ENCODE measurements at places on chromosomes 1 and 21.

DNA sequence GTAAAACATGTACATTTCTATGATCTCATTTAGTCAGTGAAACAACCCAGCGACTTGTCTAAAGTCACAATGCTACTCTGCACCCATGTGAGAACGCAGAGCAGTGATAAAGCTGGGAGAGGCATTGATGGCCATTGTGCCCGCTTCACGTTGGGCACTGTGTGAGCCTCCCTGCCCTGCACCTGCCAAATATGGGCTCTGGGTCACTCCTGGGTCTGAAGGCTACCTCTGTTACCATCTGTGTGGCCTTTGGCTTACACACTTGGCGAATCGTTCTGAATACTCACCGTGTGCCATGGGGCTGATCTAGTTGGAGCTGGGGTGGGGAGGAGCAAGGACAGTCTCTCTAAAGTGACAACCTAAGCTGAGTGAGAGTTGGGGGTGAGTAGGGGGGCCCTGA lies 29.9 kb downstream of the PCSK9 start:
- DNase-seq: no peak

DNA sequence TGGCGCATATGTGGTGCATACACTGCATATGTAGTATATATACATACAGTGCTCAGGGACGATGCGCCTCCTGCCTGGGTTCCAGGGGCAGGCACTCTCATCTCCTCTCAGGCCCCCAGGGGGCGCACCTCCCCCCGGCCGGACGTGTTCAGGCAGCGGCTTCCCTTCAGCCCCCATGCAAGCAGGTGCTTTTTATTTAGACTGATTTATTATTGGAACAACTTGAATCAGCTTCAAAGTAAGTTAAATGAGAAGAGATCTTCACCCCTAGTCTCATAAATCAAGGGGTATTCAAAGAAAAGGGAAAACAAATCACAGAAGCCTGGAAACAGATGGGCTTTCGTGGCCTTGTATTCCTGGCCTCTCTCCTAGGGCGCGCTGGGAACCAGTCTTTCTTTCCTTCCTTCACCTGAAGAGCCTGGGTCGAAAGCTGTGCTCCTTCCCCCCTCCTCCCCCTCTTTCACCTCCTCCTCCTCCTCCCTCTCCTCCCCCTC lies 64.6 kb downstream of the UBIAD1 start:
- no peak for DNase-seq

DNA sequence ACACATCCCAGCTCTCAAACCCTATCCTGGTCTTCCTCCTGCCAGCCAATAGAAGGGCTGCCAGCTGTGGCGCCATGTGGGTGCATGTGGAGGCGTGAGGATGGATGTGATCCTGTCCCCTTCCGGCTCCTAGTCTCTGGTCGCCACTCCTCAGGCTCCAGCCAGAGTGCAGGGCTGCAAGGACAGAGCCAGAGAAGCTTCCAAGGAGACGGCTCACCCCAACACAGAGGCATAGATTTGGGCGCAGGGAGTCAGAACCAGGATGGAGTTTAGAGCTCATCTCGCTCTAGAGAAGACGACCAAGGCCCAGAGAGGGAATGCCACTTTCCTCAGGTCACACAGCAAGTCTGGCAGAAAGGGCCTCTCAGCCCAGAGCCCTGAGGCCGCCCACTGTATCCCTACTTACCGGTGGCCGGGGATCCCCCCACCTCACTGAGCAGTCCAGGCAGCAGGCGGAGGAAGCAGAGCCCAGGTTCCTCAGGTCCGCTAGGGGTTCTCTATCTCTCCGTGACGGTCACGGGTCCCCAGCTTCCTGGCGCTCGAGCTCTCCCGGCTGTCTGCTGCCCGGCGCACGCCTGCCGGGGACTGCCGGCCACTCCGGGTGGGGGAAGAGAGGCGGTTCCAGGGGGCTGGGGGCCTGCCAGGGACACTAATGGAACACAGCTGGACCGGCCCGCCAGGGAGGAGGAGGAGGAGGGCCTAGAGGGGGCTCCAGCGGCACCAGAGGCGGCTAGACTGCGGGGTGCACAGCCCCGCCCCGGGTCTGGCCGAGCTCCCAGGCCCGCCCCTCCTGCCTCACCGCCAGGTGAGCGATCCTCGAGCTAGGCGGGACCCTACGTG lies at the start of gene COL16A1:
COL16A1 (minus strand) TSS at position 587 of the 840 bp plus-strand sequence. CDS start 1,824 bp downstream, outside the sequence.
- no peak for DNase-seq

GRCh38 chr1:214604523-214604922 lies 1.5 kb downstream of the CENPF start:
- no peak for DNase-seq

GRCh38 chr1:21750841-21751240 lies 32.1 kb downstream of the USP48 start:
- DNase-seq: no peak

GRCh38 chr1:198892065-198892464 lies 253.2 kb downstream of the PTPRC start:
- DNase-seq: no peak

- no peak for DNase-seq
Observed at GRCh38 chr1:34050709-34051485, 114.1 kb downstream of the CSMD2 start.

DNA sequence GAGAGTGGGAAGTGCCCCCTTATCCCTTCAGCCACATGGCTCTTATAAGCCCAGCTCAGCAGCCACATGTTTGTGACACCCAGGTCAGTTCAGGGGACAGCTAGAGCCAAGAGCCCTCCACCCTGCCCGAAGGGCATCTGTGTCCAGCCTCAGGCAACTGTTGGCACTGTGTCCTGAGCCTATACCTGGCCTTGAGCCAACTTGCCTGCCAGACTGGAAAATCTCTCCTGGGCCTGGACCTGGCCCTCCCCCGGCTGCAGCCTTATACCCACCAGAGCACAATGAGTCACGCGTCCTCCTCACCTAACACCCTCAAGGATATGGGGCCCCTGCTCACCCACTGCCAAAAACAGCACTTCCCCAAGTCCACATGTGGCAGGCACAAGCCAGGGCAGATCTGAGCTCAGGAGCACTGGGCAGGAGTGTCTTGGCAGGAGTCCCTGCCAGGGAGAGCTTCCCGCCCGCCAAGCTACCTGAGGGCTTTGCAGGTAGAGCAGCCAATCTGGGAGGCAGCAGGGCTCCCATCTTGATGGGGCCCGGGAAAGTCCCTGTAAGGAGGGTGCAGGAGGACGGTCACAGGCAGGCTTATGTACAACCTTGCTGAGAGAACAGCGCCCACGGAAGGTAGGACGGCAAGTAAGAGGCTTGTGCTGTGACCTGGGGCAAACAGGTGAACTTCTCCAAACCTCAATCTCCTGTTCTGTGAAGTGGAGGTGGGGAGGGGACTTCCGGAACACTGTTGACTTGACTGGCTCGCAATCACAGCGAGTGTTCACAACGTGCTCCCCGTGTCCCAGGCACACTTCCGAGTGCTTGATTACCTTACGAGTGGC lies 19.8 kb upstream of the HSPG2 start:
- no peak for DNase-seq

GRCh38 chr1:115874904-115875303 lies 34.0 kb upstream of the NHLH2 start:
- DNase-seq: peak; percentile 68

GRCh38 chr1:177755851-177756560 lies 213.9 kb downstream of the SEC16B start:
- no peak for DNase-seq

DNA sequence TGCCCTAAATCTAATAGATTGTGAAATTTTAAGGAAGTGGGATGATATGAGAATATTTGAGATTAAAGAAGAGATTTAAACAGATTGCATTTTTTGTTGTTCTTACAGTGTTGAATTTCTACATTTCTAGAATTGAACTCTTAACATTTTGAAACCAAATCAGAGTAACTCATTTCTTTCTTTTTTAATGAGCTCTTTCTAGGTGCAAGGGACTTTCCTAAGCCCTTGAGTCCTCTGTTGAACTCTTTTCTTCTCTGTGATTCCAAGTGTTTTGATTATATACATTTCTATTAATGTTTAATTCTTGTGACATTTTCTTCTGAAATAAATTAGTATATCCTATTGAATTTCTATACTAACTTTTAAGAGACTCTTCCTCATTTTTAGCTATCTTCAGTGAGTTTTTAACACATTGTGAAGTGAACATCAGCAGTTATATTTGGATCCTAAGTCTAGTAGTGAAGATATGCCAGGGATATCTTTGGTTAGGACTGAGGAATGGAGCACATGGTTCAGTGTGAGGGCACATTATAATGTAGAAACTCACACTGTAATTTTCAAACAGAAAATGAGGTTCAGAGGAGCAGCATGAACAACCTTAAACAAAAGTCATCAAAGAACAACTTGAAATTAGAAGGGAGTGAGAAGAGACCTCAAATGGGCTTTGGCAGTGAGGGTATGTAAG lies 53.1 kb downstream of the ATG4C start:
- no peak for DNase-seq

- DNase-seq: no peak
Observed at GRCh38 chr1:8600336-8600735, 217.1 kb downstream of the RERE start.

GRCh38 chr1:9269078-9269501 lies 23.6 kb upstream of the SPSB1 start:
- DNase-seq: no peak

DNA sequence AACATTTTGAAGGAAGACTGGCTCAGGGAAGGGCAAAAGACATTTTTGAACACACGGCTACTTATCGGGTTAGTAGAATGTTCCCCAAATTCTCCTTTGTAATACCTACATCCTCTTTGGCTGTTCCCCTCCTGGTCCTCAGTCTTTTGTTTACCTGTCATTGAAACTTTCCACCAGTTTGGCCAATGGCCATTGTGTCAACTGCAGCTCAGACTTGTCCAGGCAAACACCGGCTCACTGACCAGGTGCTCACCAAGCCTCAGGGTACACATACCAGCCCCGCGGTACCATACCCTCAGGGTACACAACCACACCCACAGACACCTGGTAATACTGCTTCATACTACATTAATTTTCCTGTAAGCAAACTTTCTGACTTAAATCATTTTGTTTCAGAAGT lies 84.8 kb upstream of the ZNF648 start:
- no peak for DNase-seq

GRCh38 chr21:45538381-45539045 lies 3.7 kb downstream of the SLC19A1 start:
- DNase-seq: no peak

DNA sequence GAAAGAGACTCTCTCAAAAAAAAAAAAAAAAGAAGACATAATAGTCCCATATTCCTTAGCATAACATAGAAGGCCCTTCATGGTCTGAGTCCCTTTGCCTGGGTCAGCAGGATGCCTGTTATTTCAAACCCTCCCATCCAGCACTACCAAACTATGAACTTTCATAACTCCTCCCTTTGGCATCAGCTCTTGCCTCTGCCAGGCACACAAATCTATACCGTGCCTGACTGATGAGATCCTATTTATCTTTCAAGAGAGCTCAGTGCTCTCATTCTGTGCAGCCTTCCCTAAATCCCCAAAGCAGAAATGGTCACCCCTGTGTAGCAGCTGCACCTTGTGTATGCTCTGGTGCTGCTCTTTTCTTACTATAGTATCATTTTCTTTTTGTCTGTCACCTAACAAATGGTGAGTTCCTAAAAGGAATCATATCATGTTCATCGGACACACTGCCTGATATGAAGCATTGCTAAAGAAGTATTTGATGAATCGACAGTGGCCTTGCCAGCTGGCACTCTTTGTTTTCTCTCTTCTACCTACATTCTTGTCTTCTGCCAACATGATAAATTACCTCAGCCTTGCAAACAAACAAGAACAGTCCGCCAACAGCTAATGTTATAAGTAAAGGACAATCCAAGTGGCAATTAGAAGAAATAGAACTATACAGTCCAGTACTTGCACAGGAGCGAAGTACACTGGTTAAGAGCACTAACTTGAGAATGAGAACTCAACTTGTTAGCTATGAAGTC lies 29.9 kb downstream of the FMO4 start:
- no peak for DNase-seq

- no peak for DNase-seq
Observed at GRCh38 chr1:76959556-76959955, 92.3 kb downstream of the ST6GALNAC5 start.

DNA sequence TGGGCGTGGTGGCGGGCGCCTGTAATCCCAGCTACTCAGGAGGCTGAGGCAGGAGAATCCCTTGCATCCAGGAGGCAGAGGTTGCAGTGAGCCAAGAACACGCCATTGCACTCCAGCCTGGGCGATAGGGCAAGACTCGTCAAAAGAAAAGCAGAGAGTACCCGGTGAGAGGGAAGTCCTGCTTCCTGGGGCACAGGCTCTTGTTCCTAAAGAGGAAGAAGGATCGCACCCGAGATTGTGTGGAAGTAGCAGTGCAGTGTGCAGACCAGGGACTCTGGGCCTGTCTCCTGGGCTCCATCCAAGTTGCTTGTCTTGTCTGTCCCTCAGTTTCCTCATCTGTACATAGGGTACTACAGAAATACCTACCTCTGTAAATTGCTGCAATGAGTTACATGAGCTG lies 29.6 kb downstream of the NBPF3 start:
- DNase-seq: no peak

- no peak for DNase-seq
Observed at GRCh38 chr1:6612641-6613360, 730 bp upstream of the PHF13 start.

GRCh38 chr1:12296623-12297022 lies 66.8 kb downstream of the VPS13D start:
- DNase-seq: peak; percentile 75

DNA sequence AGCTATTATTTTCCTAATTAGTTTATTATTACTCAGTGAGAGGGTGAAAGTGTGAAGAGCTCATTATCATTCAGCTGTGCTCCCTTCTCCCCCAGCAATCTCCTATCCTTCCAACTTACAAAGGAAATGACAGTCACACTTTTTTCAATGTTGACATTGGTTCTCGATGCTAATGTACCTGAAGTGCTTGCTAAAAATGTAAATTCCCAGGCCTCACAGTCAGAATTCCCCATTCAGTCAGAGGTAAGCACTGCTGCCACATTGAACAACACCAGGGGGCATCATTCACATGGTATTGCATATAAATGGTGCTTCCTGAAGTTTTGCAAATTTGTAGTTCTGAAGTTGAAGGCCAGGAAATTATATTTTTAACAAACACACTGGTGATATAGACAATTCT lies 132.7 kb upstream of the FOXD3 start:
- no peak for DNase-seq

- no peak for DNase-seq
Observed at GRCh38 chr1:154808909-154809262, 61.2 kb downstream of the KCNN3 start.

- DNase-seq: no peak
Observed at GRCh38 chr1:204041232-204041767, 31.6 kb upstream of the SOX13 start.

DNA sequence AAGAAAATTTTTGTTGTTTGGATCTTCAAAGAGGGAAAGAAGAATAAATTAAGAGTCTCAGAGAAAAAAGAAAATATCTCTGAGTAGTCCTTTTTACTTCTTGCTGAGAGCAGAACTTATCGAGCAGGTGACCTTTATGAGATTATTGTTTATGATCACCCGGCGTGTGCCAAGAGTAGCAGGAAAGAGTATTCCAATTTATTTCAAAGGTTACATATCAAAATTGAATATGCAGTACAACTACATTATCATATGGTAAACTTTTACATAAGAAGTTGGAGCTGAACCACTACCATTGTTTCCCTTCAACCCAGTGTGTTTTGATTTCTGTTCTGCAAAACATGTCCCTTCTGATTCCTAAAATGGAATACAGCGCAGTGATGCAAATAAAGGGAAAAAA lies 204.3 kb upstream of the SNX7 start:
- DNase-seq: no peak

- no peak for DNase-seq
Observed at GRCh38 chr1:183360473-183360872, 57.7 kb downstream of the NMNAT2 start.

- DNase-seq: no peak
Observed at GRCh38 chr1:117493906-117494305, 111.9 kb upstream of the TENT5C start.
